ENCODE measurements at places on chromosomes 3 and 15. TPM values are rescaled to one million over a fixed set of nuclear protein-coding genes. Genes with fewer than 3 reads are reported as not detected.

CDAN1 gene
- 29.9 TPM for total RNA-seq

CYP1A2 gene
- total RNA-seq = not detected

TEX55 gene
- not detected for total RNA-seq

GBE1 gene
- total RNA-seq = 15.6 TPM

SHC4 gene
- 6.8 TPM for total RNA-seq

RTP4 gene
- total RNA-seq = not detected

FBXW12 gene
- not detected for total RNA-seq

DPPA2 gene
- total RNA-seq = 0.64 TPM

ROBO2 gene
- 2.5 TPM for total RNA-seq

TMEM158 gene
- total RNA-seq = 7.3 TPM

GRCh38 chr3:72601983-72602750 is 246.1 kb downstream of the SHQ1 start:
- H3K4me3 ChIP-seq = no peak overlapping the region
- peaks cover 11% of the 10 kb centered on the region for H3K27me3 ChIP-seq
- no peak for DNase-seq
- H3K36me3 ChIP-seq = peaks cover 4% of the 10 kb centered on the region
- H3K27ac ChIP-seq = no peak overlapping the region
- H3K4me1 ChIP-seq = peaks cover 17% of the 10 kb centered on the region

GRCh38 chr3:102353805-102354204 is 81.0 kb upstream of the ZPLD1 start:
- no peak overlapping the region for H3K27ac ChIP-seq
- DNase-seq = no peak
- H3K36me3 ChIP-seq = no peaks in the 10 kb centered on the region
- no peak overlapping the region for H3K4me3 ChIP-seq
- no peaks in the 10 kb centered on the region for H3K27me3 ChIP-seq

- DNase-seq = no peak
- no peak overlapping the region for H3K27ac ChIP-seq
- peaks cover 6% of the 10 kb centered on the region for H3K36me3 ChIP-seq
- peaks cover under 1% of the 10 kb centered on the region for H3K4me1 ChIP-seq
- H3K27me3 ChIP-seq = peaks cover 8% of the 10 kb centered on the region
These were observed 36.5 kb upstream of the DUSP7 start for GRCh38 chr3:52092891-52093290.

GRCh38 chr15:85167568-85167967 is 185.9 kb downstream of the PDE8A start:
- H3K4me3 ChIP-seq = no peak overlapping the region
- H3K27ac ChIP-seq = no peak overlapping the region
- DNase-seq = no peak

DNA sequence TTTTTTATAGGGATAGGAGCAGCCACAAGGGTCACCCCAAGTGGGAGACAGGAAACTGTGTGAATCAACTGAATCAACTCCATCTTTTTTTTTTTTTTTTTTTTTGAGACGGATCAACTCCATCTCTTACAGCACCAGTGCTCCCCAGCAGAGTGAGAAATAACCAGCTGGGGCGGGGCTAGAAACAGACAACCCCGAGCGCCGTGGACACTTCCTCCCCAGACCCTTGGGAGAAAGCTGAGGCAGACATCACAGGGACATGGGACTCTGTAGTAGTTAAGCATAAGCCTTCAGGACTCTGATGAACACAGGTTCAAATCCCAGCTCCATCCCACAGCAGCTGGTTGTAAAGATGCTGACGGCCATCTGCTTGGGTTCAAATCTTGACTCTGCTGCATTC is 75.4 kb downstream of the PRICKLE2 start:
- no peak overlapping the region for H3K4me3 ChIP-seq
- peaks cover 5% of the 10 kb centered on the region for H3K27me3 ChIP-seq
- peaks cover 22% of the 10 kb centered on the region for H3K36me3 ChIP-seq
- no peaks in the 10 kb centered on the region for H3K4me1 ChIP-seq

DNA sequence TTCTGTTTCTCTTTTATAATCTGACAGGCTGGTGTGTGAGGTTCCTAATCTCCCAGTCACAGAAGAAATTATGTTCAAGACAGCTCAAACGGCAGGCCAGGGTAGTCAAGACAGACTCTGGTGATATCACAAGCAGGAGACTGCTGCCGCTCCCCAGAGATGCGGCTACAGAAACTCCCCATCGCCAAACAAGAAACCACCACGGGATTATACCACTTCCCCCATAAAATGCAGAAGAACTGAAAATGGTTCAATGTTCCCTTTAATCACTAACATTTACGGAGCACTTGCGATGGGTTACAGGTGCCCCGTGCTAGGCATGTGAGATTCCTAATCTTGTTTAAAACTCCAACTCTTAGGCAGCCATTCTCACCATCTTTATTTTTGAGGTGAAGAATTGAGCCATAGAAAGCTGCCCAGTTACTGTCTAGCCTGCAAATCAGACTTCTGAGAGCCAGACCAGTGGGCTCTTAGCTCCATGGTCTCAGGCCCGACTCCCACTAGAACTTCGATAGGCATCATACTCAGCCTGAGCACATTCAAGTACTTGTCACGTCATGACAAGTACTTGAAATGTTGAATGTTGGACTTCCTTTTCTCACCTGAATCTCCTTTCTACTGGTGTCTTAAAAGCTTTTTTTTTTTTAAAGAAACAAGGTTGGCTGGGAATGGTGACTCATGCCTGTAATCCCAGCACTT is 58.4 kb downstream of the TBC1D2B start:
- DNase-seq = no peak
- peaks cover 4% of the 10 kb centered on the region for H3K36me3 ChIP-seq
- H3K27ac ChIP-seq = no peak overlapping the region
- H3K4me3 ChIP-seq = no peak overlapping the region

GRCh38 chr3:14555835-14556234 is 15.7 kb upstream of the GRIP2 start:
- H3K4me3 ChIP-seq = no peak overlapping the region
- H3K36me3 ChIP-seq = no peaks in the 10 kb centered on the region
- no peak for DNase-seq
- H3K4me1 ChIP-seq = peaks cover 14% of the 10 kb centered on the region
- no peak overlapping the region for H3K27ac ChIP-seq

- peaks cover 5% of the 10 kb centered on the region for H3K27me3 ChIP-seq
- no peak for DNase-seq
- H3K4me1 ChIP-seq = no peaks in the 10 kb centered on the region
These were observed 10.5 kb upstream of the CCK start for GRCh38 chr3:42276141-42277132.
